Left kidney (tissue), 8 donors: ENCODE measurements at places on chromosomes 4 and X. TPM values are rescaled to one million over a fixed set of nuclear protein-coding genes. Genes with fewer than 3 reads are reported as not detected.

CLTRN gene
- polyA plus RNA-seq: 21.4 TPM

GPR143 gene
- polyA plus RNA-seq: 15.9 TPM

GAGE13 gene
- not detected for polyA plus RNA-seq

TRAM1L1 gene
- polyA plus RNA-seq: 17.5 TPM

GRCh38 chrX:83336454-83336853, 171.6 kb upstream of the POU3F4 start:
- DNase-seq: no peak

- no peak for DNase-seq
Observed at GRCh38 chr4:18034099-18034498, 12.5 kb upstream of the LCORL start.

DNA sequence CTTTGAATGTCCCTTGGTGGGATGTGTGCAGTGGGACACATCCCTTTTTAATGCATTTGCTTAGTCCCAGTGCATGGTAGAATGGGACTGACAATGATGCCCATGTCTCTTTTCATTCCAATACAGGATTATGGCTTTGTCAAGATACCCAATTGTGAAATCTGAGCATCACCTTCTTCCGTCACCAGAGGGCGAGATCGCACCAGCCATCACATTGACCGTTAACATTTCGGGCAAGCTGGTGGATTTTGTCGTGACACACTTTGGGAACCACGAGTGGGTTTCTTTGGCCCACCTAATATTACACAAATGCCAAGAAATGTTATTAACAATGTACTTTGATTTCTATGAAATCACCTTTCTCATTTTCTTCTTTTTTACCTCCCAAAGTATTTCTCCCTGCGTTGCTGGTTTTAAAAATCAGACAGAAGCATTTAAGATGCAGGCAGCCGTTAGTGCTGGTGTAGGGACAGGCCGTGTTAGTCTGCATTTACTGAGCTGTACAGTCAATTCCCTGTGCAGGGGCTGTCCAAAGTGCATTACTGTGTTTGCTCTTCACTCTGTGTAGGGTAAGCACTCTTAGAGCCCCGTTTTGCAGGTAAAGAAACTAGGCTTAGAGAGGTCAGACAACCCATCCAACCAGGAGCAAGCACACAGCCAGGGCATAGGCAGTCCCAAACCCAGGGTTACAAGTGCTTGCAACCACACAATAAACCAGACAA, 46.5 kb downstream of the CWH43 start:
- DNase-seq: no peak
